ENCODE measurements at places on chromosomes 2 and 18.

- ATAC-seq, result no peak
Measured at GRCh38 chr2:200360364-200360763, 53.9 kb downstream of the SPATS2L start.

DNA sequence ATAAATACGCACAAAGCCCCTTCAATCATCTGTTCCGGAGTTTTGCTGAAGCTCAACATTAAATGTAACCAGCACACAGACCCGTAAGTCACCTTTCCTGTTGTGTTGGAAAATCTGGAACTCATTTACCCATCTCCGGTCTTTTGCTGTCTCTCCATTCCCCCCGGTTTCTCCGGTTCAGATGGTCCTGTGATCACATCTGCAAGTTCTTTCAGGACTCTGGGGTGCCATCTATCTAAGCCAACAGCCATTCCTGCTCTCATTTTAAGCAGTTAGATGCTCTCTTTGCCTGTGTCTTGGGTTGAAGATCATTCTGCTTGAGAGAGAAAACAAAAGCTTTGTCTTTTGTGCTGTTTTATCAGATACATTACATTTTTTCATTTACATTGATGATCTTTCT lies 91.7 kb upstream of the TGIF1 start:
- no peak for ATAC-seq

GRCh38 chr18:8424917-8425725 lies 184.1 kb upstream of the RAB12 start:
- ATAC-seq, result no peak

GRCh38 chr2:221571025-221571550 lies 1.0 kb downstream of the EPHA4 start:
- peak; percentile 4 for ATAC-seq

GRCh38 chr2:42172566-42172965 lies 3.4 kb downstream of the EML4 start:
- ATAC-seq, result no peak

DNA sequence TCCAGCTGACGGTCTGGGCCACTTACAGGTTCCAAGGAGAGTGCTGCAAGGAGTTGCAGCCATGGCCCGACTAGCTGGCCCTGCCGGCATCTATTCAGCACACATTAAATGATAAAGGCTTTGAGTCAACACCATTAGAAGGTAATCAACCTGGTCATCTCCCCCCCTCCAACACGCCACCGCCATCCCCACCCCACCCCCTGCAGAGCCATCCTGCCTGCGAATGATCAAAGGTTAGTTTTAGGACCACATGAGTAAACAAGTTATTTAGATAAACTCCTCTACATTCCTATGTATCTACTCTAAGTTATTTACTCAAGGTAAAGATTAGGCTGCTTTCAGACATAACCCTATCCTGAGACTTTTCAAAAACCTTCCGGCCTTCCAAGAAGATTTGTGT lies 349.3 kb upstream of the SLC39A10 start:
- no peak for ATAC-seq

GRCh38 chr2:23436346-23437098 lies 51.5 kb downstream of the KLHL29 start:
- peak; percentile 53 for ATAC-seq

DNA sequence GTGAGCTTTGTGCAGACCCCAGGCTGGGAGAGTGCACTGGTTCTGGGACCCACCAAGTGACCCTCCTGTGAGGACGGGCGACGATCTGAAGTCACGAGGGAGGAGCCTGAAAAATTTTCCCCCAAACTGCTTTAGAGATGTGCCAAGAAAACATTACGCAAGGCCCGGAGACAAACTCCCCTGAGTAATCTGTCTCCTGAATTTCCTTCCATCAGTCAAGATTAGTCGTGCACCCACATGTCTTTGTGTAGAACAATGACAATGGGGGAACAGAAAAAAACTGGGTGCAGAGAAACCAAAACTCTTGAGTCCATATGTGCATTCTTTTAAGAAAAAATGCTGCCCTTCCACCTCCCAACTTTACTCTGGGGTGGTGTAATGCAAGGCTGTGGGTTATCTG lies 12.6 kb upstream of the NCK2 start:
- ATAC-seq, result no peak

DNA sequence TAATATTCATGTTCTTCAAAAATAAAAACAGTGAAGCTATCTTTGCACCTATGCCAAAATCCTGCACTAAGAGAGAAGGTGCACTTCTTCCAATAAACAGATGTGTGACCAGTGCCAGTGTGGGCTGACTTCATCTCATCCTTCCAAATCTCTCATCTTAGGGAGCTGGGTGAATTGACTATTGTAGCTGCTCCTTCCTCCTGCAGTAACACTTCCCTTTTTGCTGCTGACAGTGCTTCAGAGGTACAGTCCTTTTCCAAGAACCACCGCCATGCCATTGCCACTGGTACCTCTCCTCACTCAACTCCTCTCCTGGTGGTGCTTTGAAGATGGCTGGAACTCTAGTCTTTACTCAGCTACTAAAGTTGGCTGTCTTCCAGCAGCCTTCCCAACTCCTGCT lies 42.1 kb upstream of the ARHGAP25 start:
- ATAC-seq, result no peak

DNA sequence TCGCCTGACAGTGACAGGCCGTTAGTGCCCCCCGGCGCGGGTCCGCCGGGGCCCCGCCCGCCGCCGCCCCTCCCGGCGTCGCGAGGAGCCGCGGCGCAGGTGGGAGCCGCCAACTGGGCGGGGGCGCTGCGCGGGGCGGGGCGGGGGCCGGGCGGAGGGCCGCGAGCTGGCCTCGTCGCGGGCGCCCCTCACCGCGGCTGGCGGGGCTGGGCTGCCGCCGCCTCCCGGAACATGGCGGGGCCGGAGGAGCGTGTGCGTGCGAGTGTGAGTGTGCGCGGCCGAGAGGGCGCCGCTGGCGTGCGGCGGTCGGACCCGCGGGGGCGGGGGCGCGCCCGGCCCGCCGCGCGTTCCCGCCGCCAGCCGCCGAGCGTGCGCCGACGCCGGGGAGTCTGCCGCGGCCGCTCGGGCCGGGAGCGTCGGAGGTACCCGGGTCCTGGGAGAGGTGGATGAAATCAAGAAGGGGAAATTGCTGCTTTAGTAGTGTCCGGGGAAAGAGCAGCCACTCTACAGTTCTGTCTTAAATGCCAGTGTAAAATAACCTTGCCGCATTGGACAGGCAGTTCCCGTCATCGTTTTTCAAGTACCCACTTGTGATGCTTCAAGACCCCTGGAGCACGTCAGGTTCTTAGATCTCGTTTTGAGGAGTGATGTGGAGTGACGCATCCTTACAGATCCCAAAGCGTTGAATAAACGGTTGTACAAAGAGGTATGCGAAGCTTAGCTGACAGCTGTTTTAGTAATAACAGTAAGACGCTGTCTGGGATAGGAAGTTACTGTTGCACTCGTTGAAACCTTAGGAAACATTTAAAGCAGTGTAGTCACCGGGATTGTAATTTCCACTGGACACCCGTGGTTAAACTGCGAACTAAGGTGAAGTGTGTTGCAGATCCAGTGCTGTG lies 836 bp downstream of the ANKRD12 start:
- ATAC-seq, result peak; percentile 42

GRCh38 chr2:163775304-163775703 lies 39.5 kb upstream of the FIGN start:
- ATAC-seq, result no peak

- peak; percentile 73 for ATAC-seq
Measured at GRCh38 chr18:49055754-49056172, 105.0 kb upstream of the SMAD7 start.

Data from activated CD4-positive, CD25-positive, alpha-beta regulatory T cell treated with anti-CD3 and anti-CD28 coated beads, Interleukin-2, amount 50 U/mL, for 24 hours (primary cell).